Astrocyte (in vitro differentiated cells and primary cell): ENCODE measurements at places on chromosomes 2 and 18.

DNA sequence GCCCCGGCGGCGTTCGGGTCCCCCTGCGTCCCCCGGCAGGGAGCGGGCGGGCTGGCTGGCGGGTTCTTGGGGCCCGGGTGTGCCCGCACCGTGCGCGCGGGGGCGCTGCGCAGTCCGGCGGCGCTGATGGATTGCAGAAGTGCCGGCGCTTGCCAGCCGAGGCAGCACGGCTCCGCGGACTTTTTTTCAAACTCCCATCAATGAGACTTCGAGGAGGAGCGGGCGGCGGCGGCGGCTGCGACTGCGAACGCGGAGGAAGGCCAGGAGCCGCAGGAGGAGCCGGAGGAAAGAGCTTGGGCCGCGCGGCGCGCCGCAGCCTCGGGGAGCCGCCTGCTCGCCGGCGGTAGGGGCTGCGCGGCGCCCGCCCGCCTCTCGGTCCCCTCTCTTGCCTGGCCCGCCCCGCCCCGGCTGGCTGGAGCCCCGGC is at the start of gene GLI2:
GLI2 (plus strand) TSS at position 123 of the 425 bp plus-strand sequence. CDS start 61,453 bp downstream, outside the sequence.
- peak; percentile 77 for DNase-seq

GRCh38 chr2:105954891-105955290 is 210.2 kb downstream of the NCK2 start:
- no peak for DNase-seq

DNA sequence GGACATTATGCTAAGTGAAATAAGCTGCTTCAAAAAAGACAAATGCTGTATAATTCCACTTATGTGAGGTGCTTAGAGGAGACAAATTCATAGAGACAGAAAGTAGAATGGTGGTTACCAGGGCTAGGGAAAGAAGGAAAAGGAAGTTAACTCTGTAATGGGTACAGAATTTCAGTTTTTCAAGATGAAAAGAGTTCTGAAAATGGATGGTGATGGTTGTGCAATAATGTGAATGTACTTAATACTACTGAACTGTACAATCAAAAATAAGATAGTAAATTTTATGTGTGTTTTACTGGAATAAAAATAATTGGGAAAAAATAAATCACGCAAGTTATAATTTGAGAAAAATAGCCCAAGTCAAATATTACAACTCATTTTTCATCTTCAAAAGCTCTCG is 27.5 kb downstream of the ARHGAP25 start:
- DNase-seq = no peak

DNA sequence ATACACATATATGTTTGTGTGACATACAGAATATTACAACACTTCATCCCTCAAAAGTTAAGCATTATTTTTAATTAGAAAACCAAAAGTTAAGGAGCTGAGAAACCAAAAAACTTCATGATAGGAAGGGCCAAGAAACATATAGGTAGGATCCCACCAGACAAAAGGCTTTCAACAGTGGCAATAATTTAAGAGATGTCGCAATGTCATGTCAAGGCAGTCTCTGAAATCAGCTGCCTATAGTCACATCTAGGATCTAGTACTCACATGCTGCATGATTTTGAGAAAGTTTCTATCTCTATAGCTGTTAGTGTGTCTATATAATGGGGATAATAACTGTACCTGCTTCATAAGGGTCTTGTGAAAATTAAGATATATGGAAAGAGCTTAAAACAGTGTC is 72.7 kb downstream of the SPIRE1 start:
- no peak for DNase-seq

DNA sequence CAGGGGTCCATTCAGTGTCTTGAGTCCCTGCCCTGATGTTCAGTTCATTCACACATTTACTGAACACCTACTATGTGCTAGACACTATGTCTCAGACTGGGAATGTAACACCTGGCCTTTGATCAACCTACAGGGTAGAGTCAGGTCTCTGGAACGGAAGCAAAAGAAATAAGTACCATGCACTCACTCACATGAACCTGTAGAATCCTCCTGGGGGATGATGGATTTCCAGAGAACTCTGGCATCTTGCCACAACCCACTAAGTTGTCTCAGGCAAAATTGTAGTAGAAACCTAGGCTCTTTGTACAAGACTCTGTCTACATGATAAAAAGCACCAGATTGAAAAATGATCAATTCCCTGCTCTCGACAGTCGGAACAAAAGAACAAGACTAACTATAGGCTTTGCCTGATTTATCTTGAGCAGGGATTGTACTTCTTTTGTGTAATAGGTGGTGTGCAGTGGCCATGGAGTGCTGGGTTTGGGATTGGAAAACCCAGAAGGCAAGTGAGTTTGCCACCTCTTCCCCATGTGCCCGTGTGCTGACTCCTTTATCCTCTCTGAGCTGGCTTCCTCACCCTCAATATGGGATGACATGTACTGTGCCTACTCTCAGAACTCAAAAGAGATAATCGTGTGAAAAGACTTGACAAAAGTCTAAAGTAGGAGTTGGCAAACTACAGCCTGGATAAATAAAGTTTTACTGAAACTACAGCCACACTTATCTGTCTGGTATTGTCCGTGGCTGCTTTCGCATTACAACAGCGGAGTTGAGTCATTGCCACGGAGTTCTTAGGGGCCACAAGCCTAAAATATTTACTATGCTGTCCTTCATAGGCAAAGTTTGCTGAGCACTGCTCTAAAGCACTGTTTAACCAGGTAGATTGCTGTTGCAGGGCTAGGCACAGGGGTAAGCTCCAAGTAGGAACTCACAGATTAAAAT is 4.4 kb downstream of the CAPN14 start:
- DNase-seq = peak; percentile 13

GRCh38 chr2:157628477-157629415 is at the start of gene ACVR1C:
TSS of gene ACVR1C (minus strand) at chr2:157628864. CDS start at chr2:157628644, 220 bp downstream.
- peak; percentile 47 for DNase-seq

GRCh38 chr2:45904267-45904945 is 252.9 kb downstream of the PRKCE start:
- DNase-seq = peak; percentile 31

DNA sequence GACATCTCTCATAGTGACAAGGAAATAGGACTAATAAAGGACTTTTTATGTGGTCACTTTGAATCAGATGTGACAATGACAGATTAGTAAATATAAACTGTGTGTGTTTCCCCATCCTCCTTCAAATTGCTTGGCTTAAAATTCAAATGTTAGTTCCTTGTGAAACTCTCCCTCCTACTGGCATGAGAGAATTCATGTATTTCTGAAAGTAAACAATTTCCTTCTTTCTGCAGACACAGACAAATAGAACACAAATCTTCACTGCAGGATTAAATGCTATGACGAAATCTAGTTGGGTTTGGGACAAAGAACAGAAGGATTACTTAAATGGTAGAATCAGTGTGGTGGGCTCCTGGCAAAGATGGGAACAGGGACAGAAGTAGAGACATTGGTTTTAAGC is 328.7 kb upstream of the FAM98A start:
- DNase-seq = no peak

GRCh38 chr2:9885036-9885684 is 41.9 kb downstream of the TAF1B start:
- peak; percentile 39 for DNase-seq

DNA sequence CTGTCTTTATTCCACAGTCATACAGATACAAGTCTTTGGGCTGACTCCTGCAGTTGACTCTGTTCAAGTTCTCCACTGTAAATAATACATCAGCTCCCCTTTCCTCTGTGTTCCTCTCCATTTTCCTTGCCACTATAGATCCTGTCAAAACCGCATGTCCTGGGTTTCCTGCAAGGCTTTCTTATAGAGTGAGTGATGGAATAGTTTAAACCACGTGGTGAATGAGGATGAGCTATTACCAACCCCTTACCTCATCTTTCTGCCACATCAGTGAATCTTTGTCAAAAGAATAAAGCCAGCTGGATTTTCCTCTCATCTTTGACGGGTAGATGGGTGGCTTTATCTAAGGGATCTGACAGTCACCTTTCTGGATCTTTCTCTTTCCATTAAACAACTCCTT is 3.9 kb upstream of the GALNT14 start:
- DNase-seq = no peak

- DNase-seq = no peak
Measured at GRCh38 chr18:77263466-77263763, 13.8 kb downstream of the GALR1 start.

GRCh38 chr2:62675062-62675461 is 30.5 kb upstream of the EHBP1 start:
- no peak for DNase-seq

DNA sequence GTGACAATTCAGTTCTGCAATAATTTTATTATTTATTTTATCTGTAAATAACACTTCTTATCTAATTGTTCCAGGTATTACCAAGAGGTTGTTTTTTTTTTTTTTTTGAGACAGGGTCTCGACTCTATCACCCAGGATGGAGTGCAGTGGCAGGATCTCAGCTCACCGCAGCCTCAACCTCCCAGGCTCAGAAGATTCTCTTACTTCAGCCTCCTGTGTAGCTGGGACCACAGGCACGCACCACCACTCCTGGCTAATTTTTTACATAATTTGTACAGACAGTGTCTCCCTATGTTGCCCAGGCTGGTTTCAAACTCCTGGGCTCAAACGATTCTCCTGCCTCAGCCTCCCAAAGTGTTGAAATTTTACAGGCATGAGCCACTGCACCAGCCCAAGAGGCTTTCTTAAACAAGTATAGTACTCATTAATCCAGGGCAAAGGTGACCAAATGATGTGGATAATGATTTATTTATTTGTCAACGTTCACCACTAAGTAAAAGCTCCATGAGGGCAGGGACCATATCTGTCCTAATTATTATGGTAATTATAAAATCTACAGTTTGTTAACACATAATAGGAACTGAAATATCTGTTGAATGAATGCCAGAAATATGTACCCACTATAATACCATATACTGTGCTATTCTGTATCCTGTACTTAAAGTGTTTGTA is 12.0 kb downstream of the STK17B start:
- DNase-seq = no peak

DNA sequence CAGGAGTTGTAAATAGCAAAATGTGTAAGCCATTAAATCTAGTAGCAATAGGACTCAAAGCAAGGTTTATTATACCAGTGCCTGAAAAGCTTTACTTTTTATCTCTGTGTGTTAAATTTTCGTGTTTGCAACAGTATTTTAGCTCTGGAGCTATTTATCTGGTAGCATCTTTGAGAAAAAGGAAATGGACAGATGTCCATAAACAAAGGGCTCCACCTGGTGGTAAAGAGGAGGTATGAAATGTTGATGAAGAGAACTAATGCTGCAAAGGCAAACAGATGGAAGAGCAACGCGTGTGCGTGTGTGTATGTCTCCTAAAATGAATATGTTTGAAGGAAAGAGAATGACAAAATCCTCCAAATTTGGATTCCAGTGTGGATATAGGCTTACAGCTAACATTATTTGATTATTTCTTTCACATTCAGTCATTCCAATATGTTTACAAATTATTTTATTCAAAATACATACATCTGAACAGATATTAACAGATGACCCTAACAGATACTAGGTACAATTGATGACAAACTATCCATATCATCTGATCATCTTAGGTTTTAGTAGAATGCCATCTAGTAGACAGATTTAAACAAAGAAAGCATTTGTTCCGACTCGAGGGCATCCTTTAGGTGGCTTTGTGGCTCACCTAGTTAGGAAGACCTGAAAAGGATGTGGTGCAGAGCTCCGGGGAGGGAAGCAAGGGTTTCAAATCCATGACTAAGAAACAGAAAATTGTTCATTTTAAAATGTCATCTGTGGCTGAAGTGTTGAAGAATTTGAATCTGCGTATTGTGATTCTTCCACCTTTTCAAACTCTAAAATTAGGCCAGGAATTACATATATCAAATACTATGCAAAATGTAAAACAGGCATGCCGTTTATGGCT is 383.3 kb downstream of the MTX2 start:
- DNase-seq = peak; percentile 28

DNA sequence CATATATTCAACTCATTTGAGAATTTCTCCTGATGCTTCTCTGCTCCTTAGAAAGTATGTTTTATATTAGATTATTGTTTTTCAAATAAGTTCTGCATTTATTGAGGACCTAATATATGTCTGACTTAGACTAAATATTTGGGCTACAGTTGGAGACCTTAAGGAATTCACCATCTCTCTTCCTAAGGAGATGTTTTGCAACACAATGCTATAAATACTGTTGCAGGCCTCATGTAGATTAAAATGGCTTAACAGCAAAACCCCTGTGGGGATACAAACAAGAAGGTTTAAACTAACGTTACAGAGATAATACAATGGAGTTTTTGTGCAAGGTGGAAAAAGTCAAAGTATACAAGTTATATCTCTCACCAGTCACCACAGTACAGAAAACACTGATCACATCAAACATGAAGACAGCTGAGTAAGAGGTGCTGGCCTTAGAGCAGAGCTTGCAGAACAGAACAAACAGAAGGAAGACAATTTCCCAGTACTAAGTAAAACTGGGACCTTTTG is 20.1 kb upstream of the BMPR2 start:
- no peak for DNase-seq

- no peak for DNase-seq
Measured at GRCh38 chr18:76075777-76076176, 419.3 kb downstream of the ZNF516 start.

DNA sequence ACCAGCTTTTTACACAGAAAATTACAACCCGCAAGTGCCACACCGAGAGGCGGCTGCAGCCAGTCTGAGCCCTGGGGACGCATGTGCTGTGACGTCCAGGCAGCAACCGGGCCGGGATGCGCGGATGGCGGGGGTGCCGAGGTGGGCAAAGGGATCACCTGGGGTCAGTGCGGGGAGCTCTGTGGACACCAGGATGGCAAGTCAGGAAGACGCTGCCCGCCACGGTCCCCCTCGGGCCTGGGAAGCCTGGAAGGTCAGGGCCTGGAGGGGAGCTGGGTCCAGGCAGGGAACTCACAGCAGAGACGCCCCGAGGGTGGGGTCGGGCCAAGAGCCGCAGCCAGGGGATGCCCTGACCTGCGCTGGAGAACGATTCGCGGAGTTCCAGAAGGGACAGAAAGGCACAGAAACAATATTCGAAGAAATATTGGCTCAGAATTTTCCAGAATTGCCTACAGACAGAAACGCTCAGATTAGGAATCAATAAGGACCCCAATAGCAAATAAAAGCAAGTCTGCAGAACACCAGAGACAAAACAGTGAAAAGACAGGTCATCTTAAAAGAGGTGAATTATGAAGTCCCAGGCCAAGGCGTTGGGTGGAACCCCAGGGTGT is 11.7 kb upstream of the KIF1A start:
- DNase-seq = no peak

DNA sequence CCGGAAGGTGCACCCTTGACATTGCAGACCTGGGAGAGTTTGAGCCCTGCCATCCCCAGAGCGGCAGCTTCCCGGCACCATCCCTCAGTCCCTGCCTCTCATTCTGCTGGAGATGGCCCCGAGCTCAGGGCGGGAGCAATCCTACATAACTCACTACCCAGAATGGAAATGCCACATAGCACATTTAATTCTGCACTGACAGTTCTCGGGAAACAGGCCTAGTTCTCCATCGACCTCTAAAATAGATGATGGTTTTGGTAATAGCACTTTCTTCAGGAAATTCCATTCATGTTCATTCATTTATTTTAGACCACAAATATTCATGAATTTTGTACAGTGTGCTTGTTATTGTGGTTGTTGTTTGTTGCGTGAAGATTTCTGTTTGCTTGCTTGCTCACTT is 92.9 kb upstream of the SLC14A2 start:
- DNase-seq = peak; percentile 90
